ENCODE measurements at places on chromosomes 2 and 18.

GRCh38 chr2:8600456-8600855 is 81.4 kb upstream of the ID2 start:
- DNase-seq: no peak

- DNase-seq: no peak
These were observed 127.3 kb downstream of the TMEM163 start for GRCh38 chr2:134591526-134591925.

DNA sequence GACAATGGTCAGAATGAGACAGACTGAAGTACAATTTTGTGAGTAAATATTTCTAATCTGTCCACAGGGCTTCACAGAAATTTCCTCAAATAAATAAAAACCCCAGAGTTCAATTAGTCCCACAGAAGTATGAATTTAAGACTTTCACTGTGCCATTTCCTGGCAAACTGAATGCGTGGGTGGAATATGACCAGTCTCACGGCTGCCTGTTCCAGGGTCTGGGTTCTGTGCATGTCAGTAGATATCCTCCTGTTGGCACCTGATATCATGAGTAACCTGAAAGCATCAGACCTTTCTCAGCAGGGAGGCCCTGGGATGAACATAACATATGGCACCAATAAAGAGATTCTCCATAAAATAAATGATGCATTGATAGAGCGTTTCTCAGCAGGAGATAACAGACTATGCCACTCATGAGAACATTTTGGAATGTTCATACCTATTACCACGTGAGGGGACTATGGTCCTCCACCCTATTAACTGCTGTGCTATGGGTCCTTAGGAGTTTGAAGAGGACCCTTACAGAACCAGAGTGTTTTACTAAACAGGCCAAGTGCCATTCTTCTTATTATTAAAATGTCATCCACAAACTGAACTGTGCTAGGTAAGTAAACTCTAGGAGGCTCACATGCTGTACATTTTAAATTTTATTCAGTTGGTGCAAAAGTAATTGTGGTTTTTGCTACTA is 10.6 kb upstream of the MALL start:
- no peak for DNase-seq

DNA sequence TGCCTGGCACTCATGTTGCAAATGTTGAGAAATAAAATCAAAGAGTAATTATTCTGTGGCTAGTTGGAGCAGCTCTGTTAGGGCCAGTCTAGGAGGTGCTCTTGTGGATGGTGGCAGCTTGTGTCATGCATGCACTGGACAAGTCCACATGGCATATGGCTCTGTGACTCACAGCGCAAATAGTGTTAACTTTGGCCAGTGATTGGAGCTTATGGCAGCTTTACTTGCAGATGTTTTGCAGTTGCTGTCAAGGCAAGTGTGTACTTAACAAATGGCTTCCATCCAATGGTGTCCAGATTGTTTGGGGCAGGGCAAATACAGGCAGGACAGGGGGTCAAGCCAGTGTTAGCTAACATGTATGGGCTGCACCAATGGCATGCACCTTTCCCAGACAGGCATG is 26.1 kb upstream of the TMX3 start:
- DNase-seq: no peak

DNA sequence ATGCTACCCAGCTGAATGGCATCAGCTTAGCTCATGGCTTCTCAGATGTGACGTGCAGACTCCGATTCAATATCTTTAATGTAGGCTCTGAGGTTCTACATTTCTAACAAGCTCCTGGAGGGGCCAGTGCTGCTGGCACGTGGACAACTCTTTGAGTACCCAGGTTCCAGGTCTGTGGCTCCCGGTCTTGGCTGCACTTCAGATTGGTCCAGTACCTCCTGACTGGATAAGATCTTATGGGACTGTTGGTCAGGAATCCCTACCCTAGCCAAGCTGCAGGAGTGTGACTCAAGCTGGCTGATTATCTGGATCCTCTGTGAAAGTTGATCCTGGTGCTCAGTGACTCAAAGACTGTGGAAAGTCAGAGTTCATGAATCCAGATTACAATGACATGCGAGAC is 222.1 kb downstream of the ANKRD30B start:
- no peak for DNase-seq

DNA sequence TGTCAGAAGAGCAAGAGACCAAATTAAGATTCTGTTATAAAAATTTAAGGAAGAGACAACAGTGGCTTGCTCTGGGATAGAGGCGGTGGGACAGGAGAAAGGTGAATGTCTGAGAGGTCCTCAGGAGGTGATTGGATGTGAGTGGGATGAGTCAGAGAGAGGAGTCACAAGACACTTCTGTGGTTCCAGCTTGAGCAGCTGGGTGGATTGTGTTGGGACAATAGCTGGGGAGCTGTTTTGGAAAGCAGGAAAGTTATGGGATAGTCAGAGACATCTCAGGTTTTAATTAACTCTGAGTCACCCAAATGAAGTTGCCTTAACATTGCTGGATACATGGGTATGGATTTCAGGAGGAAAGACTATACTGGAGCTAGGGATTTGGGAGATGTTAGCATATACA is 218.0 kb upstream of the TRIB2 start:
- no peak for DNase-seq

DNA sequence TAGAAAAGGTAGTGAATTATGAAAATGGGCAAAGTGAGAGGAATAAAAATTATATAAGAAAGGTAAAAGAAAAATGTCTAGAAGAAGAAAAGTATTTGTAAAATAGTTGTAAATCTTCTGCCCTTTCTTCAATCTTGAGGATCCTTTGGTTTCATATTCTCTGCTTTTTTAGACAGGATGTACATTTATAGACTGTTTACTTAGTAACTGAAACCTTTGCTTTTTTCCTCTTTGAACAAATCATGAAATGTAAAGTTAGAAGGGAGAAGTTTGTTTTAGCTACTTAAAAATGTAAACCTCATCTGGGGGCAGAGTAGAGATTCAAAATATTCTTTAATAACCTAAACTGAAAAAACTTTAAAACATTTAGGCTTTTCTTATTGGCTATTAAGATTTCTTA is 150.4 kb upstream of the ITGA4 start:
- no peak for DNase-seq

DNA sequence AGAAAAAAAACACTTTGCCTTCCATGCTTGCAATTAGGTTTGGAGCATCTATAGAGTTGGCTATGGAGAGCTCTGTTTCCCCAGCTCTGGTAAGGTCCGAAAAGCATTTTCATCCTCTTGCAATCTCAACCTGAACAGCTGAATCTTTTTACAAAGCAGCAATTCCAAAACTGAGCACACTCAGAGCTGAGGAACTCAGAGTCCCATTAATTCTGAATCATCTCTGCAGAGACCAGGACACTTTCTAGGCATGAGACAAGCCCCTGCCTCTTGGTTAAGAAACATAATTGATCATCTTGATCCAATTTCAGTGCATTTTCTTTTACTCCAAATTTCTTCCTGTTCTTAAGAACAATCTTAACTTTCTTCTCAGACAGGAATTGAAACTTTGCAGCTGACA is 4.2 kb downstream of the CNGA3 start:
- DNase-seq: no peak

DNA sequence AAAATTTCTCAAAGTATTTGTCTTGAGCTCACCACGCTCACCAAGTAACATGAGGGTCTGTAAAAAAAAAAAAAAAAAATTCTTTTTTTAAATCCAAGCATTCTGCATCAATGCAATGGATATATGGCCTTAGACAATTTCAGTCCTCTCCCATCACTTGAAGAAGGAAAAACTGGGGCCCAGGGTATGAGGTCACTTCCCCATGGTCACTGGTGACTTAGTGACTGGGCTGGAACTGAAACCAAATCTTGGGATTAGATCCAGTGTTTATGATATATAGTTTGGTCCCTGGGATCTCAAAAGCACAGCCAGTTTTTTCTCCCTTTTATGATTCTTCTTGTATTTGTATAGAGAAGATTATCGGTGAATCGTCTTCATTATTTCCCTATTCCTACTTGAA is 477.9 kb upstream of the TNP1 start:
- no peak for DNase-seq

Measured in effector CD8-positive, alpha-beta T cell (primary cell).